Fibroblast of pulmonary artery (primary cell): ENCODE measurements at places on chromosomes 1 and 21.

DNA sequence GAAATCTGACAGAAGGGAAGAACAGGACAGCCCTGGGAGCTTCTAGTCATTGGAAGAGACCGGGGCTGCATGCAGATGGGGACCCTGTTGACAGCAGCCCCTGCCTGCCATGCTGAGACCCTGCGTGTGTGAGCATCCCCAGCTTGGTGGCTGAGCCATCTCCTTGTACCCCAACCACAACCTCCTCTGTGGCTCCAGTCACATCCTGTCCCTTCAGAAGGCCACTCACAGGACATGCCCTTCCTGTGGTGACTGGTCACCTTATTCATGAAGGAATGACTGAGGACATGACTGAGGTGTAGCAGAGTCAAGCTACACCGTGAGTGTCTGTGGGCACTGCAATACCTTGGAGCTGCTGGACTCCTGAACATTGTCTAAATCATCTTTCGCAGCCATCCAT is 141.8 kb upstream of the ERRFI1 start:
- DNase-seq: no peak

GRCh38 chr1:111463029-111463683 is 10.6 kb upstream of the C1orf162 start:
- peak; percentile 38 for DNase-seq

DNA sequence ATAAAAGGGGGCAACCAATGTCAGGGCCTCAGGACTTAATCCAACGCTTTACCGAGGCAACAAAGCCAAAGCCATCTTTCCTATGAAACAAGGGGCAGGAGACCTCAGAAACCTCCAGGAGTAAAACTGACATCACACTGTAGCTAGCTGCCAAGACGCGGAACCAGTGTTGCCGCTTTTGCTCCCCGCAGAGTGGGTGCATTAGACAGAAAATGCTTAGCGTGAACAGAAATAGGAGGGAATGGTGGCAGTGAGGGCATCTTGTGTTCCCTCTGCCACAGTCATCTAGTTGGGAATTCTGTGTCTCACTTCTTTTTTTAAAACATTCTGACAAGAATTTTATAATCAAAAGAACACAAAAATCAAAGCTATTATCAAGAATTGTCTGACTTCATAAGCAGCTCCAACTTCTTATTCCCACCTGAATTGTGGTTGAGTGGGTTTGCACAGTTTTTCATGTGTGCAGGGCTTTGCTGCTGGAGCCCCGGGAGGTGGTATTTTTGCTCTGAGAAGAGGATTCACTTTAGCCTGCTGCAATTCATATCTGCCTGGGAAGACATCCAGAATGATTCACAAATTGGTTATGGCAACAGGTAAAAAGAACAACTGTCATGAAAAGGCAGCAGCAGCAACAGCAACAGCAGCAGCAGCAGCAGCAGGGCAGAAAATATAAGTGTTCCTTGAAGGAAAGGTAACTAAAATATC is 82.2 kb upstream of the DIRAS3 start:
- no peak for DNase-seq

DNA sequence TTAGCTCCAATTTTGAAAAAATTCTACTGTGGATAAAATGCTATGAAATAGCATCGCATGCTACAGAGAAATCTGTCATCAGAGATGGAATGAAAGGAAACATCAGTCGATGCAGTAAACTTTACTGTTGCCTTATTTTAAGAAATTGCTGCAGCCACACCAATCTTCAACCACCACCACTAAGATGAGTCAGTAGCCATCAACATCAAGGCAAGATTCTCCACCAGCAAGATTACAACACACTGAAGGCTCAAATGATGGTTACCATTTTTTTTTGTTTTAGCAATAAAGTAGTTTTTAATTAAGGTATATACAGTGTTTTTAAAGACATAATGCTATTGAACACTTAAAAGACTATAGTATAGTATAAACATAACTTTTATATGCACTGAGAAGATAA is 95.6 kb upstream of the JUN start:
- no peak for DNase-seq

GRCh38 chr1:205928317-205928716 is 14.9 kb downstream of the SLC26A9 start:
- DNase-seq: no peak

DNA sequence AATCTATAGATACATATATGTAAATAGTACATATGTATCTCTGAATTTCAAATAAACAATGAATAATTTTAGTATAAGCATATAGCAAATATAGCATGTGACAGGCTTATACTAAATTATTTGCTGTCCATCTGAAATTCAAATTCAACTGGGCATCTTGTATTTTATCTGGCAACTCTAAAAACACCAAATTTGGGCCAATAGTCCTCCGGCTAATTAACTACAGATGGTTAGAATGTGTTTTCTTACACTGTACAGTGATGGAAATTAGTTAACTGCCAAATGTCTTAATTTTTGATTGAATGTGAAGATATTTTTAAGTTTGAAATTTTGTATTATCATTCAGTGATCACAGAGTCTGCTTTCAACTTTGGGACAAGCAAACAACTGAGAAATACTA is 30.7 kb downstream of the KCNJ15 start:
- no peak for DNase-seq

GRCh38 chr1:223328566-223328965 is 35.4 kb downstream of the SUSD4 start:
- DNase-seq: no peak

DNA sequence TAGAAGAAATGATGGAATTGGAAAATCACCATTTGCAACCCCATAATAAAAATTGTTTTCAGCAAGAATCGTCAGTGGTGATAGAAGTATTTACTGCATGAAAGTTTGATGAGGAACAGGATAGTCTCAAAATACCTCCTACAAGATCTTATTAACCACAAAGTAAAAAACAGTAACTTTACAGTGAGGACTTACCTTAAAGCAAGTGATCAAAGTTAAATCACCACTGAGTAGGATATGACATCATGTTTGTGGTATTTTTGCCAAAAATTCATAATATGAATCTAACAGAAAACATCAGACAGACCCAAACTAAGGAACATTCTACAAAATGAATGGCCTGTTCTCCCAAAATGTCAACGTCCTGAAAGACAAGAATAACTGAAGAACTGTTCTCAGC is 19.9 kb downstream of the ALDH9A1 start:
- no peak for DNase-seq

DNA sequence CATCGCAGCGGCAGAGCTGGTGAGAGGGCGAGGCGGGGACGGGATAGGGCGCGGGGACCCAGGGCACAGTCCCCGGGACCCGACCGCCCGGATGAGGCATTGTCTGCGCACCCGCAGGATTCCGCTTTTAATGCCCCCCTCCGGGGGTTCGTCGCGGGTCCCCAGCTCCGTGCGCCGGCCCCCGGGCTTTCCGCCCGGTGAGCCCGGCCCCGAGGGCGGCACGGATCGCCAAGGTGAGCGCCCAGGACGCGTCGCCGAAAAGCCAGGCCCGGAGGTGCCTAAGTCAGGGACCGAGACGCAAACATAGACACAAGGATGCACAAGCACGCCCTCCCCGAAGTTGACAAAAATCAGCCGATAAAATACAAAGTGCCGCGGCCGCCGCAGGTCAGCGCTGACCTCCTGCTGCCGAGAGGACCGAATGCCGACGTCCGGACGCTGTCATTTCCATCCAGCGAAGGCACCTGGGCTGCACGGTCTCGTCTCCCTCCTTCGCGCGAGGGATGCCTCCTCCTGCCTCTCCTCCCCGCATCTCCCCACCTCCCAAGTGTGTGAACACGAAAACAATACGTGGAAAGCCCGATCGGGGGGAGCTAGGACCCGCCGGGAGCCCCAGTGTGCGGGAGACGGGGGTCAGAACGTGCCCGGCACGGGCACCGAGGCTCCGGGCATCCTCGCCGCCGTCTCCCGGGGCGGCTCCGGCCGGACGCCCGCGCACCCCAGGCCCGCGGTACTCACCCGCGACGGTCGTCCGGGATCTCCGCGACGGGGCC is 101.1 kb upstream of the SOD1 start:
- peak; percentile 22 for DNase-seq

DNA sequence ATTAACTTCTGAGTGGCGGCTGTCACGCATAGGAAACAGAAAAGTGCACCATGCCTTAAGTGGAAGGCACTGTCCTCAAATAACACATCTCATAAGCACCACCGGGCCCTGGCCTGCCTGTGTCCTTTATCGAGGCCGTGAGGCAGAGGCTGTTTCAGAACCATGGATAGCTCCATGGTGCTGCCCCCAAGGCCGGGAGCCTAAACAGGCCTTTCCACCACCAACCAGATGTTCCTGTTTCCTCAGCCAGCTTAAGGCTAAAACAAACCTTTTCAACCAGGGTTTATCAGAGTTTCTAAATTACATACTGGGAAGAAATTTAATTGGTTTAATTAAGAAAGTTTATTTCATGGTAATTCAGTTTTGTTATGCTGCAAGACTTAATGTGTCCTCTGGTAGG is 114.4 kb downstream of the DMRTA2 start:
- DNase-seq: peak; percentile 46

DNA sequence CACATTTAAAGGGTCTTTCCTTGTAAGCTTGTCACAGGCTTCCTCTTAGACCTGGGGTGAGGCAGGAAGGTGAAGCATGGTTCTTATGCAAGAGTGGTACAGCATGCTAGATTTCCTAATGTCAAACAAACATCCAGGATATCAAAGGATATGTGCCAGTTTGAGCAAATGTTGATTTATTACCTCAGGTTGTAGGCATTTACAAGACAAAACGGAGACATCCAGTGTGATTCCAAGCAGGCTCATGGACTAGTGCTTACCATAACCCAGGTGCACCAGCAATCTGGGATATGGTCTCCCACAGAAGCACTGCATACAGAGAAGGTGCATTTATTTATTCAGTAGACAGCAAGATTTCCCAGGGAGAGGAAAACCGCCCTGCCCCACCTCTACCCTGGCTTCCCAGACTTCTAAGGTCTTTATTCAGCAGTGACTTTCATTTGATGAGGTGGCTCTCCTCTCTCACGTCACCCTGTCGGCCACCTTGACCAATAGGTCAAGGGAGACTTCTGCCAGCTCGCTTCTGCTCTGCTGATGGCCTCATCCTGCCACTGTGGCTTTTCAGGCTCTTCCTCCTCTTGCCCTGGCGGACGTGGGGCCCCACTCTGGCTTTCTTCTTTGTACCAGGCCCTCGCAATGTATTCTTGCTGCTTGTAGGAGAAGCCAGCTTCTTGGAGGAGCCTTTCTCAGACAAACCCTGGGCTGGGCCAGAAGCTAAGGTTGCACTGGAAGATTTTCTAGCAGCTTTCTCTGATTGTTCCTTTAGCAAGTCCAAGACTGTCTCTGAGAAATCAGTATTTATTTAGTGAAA is 25.6 kb downstream of the HHIPL2 start:
- no peak for DNase-seq

- no peak for DNase-seq
Measured at GRCh38 chr1:90534116-90534515, 183.0 kb downstream of the BARHL2 start.

DNA sequence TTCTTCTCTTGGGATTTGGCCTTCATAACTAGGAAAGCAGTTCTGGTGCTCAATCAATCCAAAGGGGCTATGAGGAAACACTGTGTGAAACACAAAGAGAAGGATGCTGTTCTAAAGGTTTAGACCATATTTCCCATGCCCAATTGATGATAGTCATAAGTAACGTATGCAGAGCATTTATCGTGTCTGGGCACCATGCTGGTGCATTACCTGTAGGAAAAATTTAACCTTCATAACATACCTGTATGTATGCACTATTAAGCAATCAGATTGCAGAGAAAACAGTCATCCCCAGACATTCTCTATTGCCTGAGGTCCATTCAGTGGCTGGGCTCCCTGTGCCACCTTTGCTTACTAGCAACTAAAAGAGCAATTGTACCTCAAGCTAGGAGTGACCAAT is 381.4 kb downstream of the PLPP3 start:
- no peak for DNase-seq

DNA sequence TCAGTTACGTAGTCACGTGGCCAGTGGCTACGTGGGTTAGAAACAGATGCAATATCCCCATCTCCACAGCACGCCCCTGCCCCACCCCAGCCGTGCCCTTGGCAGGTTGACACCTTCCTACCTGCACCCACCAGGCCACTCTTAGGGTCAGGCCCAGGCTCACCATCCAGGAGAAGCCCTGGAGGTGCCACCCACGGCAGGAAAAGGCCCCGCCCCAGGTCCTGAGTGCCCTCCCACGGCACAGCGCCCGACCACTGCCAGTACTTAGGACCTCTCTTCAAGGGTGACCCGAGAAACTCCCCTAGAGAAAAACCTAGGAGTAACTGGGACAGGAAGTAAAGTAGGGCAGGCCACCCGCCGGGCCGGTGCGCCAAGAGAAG is 1.5 kb downstream of the C1orf35 start:
- no peak for DNase-seq

DNA sequence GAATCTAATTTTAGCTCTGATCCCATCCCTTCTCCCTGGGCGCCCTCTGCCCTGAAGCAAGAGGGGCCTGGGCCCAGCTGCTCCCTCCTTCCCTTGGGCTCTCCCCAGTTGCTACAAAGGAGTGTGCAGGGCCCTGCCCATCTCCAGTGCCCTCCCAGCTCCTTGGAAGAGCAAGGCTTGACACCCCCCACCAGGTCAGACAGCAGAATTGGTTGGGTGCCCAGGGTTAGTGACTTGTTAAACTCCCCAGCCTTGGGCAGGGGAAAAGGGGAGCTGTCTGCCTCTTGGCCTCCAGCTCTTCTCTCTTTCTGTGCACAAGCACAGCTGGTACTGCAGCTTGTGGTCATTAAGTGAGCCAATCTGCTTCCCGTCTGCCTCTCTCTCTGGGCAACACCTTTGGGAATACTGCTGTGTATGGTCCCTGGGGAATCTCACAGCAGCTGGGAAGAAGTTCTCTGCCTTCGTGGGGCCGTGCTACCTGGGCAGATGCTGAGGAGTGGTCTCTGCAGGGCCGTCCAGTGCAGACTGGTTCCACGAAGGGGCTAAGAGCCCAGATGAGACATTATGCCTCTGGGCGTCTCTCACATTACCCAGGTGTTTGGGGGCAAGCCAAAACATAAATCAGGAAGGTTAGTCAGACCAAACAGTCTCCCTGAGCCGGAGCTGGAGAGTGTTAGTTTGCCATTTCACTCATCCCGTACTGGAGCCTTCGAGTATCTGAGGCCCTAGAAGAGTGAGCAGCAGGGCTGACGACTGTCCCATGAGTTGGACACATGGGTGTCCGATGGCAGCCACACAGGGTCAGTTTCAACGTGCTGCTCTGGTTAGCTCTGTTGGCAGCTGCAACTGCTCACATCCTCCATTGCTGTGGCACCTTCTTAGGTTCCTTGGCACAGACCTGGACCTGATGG is 37.3 kb downstream of the TMEM53 start:
- no peak for DNase-seq

DNA sequence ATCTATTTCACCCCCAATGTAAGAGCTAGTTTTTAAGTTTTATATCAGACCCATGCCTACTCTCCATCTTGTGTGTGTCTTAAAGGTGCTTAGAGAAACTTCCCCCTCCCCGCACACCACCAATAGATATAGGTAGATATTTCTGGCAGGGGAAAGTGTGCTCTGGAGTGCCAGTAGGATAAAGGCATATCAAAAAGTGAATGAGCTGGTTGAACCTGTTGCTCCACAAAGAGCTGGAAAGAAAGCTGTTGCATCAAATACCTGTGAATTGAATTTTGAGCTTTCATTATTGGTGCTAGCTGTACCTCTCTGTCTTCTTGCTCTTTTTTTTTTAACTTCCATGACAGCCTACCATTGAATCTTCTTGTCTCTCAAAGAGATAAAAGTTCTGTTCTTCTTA is 32.8 kb downstream of the ARID1A start:
- no peak for DNase-seq
